T1000 (cell line): ENCODE measurements at places on chromosomes 1 and 21.
A peak's percentile ranks its signal among the peaks of the same experiment; 100 is the strongest.

- DNase-seq: no peak
Observed at GRCh38 chr1:11339346-11340232, 66.6 kb downstream of the UBIAD1 start.

GRCh38 chr1:192571668-192572067 lies 3.9 kb upstream of the RGS1 start:
- no peak for DNase-seq

DNA sequence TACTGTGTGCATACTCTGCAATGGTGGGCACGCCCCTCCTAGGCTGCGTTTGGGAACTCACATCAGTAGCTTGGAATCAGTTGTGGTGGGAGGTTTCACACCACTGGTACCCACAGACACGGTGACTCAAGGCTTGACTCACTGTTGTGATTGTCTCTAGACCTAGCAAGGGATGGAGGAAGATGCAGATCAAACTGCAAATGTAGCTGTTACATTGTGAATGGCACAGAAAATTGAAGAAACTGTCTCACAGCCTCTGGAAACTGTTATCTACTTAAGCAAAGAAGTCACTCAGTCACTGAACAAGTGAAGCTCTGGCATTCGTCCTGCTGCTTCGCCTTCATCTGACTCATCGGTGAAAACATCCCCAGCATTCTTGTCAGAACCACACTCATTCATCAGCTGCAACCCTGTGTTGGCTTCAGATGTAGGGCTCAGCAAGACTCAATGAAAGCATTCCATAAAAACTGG lies 59.5 kb downstream of the POFUT2 start:
- peak; percentile 83 for DNase-seq

DNA sequence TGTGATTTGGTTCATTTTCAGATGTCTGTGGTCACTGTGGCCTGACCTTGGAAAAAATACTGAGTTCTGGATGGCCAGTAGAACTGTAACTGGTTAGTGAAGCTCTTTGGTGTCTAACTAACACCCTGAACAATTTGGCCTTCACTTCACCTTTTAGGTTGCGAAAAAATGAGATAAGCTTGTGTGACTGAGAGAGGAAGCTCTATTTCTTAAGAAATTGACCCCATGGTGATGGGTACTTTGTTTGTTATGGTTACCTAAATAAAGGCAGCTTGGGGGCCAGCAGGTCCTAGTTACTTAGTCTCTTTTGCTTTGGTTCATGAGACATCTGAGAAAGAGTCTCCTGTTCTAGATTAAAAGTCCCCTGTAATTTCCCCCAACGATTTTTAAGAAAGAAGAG lies 181.6 kb downstream of the ZNF326 start:
- no peak for DNase-seq

DNA sequence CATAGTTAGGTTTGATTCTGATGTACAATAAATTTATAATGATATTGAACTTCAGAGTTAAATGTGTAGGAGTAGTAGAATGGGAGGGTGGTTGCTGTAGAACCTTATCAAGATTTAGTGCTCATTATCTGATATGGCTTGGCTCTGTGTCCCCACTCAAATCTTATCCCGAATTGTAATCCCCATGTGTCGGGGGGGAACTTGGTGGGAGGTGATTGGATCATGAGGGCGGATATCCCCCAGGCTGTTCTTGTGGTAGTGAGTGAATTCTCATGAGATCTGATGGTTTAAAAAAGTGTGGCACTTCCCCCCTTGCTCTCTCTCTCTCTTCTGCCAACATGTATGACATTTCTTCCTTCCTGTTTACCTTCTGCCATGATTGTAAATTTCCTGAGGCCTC lies 265.5 kb downstream of the GRIK1 start:
- no peak for DNase-seq

- DNase-seq: no peak
Observed at GRCh38 chr21:17045214-17045853, 467.5 kb upstream of the CXADR start.

DNA sequence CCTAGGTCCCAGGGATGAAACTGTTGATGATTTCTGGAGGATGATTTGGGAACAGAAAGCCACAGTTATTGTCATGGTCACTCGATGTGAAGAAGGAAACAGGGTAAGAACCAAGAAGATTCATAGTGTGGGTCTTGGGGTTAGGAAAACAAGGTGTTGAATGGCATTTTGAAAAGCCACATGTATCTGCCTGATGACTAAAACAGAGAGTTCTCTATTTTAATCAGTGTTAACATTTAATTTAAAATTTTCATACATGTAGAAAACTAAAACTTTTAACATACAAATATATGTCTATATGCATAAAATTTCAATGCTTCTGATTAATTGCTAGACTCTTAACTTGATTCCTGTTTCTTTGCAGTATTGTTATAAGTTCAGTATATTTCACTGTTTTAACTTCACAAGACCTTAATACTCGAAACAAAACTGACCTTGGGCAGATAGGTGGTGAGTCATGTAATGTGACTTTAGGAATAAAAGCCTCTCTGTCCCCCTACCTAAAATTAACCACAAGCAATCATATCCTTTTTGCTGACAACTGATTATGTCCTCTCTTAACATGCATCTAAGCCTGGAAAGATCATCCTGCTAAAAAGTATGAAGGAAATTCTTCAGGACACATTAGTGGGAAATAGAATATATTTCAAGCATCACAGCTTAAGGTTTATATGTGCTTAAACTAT lies 95.6 kb downstream of the PTPRC start:
- DNase-seq: no peak

DNA sequence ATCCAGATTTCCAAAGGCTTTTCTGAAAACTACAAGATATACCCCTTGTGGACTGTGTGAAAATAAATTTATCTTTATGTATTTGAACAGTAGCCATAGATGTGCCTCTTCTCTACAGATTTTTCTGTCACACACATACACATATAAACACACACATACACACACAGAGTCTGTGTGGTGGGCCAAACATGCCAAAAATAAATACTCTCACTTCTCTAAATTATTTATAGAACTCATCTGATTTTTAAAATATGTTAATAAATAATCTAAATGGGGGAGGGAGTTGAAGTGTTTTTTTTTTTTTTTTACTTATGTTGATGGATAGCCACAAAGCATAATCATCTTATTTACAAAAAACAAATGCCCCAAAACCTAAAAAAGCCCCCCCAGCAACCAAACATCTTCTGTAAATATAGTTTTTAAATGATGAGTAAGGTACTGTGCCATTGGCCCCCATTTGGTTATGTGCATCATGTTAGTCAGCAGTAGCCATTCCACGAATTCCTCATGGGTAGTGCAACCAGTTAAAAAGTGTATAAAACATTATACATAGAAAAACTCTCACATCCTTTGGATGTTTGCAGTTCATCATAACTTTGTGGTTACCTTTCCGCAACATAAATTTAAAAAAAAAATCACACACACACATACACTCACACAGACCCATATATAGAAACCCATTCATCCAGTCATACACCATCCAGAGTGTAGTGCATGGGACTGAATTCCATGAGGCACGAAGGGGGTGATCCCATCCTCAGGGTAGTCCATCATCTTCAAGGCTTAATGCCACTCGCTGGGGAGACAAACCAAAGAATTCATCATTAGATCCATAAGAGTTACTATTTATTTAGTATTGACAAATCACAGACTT lies 8.2 kb upstream of the MAGOH start:
- no peak for DNase-seq

GRCh38 chr21:17903029-17903806 lies 84.1 kb upstream of the C21orf91 start:
- DNase-seq: no peak

- DNase-seq: no peak
Observed at GRCh38 chr1:33322870-33323585, 2.1 kb upstream of the A3GALT2 start.

- DNase-seq: no peak
Observed at GRCh38 chr1:3657578-3658230, 5.4 kb downstream of the TP73 start.

- DNase-seq: no peak
Observed at GRCh38 chr21:46557469-46557868, 47.4 kb downstream of the S100B start.

- no peak for DNase-seq
Observed at GRCh38 chr21:23822760-23823159, 1784.5 kb downstream of the MRPL39 start.

GRCh38 chr1:218498056-218498938 lies 153.2 kb downstream of the TGFB2 start:
- DNase-seq: no peak

DNA sequence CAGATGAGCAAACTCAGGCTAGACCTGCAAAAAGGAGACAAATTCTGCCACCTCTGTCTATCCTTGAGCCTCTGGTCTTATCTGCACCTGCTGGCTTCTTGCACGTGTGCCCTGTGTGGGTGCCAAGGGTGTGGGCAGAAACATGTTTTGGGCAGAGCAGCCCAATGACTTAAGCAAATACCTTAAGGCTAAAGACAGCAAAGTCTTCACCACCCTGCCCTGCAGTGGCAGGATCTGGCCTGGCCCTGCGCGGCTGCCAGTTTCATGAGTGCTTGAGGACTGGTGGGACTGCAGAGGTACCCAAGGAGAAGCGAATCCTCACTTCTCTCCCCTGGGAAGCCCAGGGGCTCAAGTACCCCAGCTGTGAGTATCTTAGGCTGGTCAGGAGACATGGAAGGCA lies 3.8 kb upstream of the SLC26A9 start:
- no peak for DNase-seq

DNA sequence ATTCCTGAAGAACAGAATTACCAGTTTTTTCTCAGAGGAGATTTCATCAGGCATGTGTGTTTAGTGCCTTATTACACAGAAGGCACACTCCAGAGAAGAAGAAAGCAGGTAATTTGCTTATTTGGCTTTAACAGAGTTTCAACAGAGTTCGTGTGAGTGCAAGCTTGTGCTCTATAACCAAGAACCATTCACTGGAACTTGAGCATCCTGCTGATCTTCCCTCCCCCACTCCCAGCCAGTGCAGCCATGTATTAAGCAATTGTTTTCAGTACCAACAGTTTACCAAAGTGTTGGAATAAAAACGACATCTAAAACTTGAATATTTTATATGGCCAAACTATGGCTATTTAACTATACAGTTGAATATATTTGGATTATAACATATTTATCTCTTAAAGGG lies 4.3 kb downstream of the MGST3 start:
- DNase-seq: no peak

- DNase-seq: no peak
Observed at GRCh38 chr1:199867601-199868000, 159.9 kb upstream of the NR5A2 start.

- DNase-seq: no peak
Observed at GRCh38 chr21:38351961-38352521, 95.2 kb downstream of the KCNJ15 start.

GRCh38 chr1:19967808-19968207 lies 11.6 kb downstream of the PLA2G2A start:
- DNase-seq: no peak

GRCh38 chr1:219128957-219129356 lies 44.7 kb upstream of the LYPLAL1 start:
- DNase-seq: no peak

- no peak for DNase-seq
Observed at GRCh38 chr21:29419422-29419821, 120.7 kb downstream of the BACH1 start.

DNA sequence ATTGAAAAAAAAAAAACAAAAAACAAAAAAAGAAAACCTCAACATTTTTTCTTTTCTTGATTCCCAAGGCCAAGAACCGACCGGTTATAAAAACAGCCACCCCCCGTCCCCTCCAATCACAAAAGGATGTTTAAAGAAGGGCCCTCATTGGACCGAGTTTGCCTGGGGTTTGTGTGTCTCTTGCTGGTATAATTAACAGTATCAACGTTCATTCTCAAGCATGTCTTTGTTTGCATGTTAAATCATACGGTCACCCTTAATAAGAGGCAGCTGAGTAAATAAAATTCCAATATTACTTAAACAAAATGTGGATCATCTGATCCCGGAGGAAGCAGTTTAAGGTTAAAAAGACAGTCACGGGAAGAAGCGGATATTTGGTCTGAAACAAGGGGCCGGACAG lies 201.1 kb downstream of the PRDM2 start:
- no peak for DNase-seq

GRCh38 chr1:180863158-180863775 lies 49.4 kb upstream of the KIAA1614 start:
- DNase-seq: no peak

DNA sequence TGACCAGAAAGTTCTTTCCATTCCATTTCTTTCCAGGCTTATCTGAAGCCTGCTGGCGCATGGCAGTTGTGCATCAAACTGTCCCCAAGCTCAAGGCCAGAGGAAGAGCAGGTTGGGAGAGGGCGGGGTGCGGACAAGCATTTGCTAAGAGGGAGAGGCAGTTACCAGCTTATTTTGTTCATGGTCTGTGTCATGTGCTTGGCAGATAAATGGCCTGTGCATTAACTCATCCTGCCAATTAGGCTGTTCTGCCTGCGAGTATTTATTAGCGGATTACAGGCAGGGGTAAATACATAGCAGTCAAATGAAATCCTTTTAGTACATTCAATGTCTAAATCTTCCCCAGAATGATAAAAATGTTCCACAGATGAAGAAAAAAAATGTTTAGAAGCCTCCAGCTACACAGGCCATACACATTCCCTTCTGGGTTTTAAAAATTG lies 48.9 kb upstream of the B3GALNT2 start:
- DNase-seq: no peak

DNA sequence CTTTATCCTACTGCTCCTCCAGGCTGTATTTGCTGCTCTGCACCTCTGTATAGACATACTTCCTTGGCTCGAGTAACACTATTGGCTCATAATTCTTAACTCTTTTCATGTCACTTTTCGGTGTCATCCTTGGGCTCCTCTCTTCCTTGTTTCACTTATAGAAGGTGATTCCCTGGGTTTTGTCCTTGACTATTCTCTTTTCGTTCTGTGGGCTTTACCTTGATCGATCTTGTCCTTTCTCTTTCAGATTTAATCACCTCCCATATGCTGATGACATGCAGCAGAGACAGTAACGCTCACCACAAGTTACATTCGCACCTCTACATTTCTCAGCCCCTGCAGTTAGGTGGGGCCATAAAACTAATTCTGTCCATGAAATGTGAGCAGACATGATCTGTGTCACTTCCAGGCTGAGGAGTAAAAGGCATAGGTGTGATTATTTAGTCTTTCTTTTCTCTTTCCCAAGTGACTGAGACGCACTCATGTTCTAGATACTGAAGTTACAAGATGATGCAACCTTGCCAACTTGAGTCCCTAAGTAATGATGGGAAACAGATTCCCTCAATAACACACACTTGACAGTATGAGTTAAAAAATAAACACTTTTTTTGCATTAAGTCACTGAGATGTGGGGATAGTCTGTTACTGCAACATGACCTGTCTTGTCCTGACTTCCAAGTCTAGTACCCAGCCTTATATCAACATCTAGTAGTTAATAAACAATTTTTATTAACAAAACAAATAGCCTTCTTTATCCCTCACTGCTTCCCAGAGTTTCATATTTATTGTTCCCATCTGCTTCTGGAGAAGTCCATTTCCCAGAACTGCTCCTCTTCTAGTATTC lies 49.9 kb upstream of the HAO2 start:
- DNase-seq: no peak

- DNase-seq: peak; percentile 75
Observed at GRCh38 chr1:108719656-108720435, 7.1 kb downstream of the FNDC7 start.

- no peak for DNase-seq
Observed at GRCh38 chr21:16421007-16421406, 691.2 kb downstream of the USP25 start.
